Left renal pelvis (tissue), 4 donors: ENCODE measurements at places on chromosomes 6 and 20. TPM values are rescaled to one million over a fixed set of nuclear protein-coding genes. Genes with fewer than 3 reads are reported as not detected.

- no peak for DNase-seq
Observed at GRCh38 chr6:6131492-6132109, 124.9 kb upstream of the NRN1 start.

Gene STX11
- polyA plus RNA-seq = 1.0 TPM

DNA sequence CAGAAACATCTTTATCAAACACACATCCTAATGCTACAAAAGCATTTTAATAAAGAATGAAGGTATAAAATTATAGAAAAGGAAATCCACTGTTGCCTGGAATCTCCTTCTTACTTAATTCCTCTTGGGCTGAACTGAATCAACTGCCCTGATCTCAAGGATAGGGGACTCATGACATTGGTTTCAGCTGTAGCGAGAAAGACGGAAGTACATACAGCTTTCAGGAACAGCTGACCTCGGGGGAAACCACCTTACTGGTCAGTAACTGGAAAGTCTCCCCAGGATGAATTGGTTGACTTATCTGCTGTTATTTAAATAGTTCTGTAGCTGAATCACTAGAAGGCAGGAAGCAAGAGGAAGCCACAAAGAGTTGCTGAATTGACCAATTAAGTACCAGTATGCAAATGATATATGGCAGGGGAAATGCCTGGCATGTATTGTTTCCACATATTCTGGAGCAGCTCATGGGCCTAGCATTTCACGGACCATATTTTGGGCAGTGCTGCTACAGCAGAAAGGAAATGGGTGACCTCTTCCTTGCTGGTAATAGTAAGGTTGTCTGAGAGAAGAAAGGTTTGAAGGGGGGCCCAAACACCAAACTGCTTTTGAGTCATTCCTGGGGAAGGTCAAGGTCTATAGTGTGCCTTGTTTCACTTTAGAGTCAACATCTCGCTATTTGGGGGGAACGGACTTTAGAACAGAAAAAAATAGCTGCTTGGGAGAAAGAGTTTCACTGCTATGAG, 43.7 kb upstream of the MAP7 start:
- no peak for DNase-seq

Gene NEDD9
- 27.5 TPM for polyA plus RNA-seq

Gene MACROD2
- 17.8 TPM for polyA plus RNA-seq

Gene CCDC170
- polyA plus RNA-seq = 2.8 TPM

Gene PBOV1
- not detected for polyA plus RNA-seq

DNA sequence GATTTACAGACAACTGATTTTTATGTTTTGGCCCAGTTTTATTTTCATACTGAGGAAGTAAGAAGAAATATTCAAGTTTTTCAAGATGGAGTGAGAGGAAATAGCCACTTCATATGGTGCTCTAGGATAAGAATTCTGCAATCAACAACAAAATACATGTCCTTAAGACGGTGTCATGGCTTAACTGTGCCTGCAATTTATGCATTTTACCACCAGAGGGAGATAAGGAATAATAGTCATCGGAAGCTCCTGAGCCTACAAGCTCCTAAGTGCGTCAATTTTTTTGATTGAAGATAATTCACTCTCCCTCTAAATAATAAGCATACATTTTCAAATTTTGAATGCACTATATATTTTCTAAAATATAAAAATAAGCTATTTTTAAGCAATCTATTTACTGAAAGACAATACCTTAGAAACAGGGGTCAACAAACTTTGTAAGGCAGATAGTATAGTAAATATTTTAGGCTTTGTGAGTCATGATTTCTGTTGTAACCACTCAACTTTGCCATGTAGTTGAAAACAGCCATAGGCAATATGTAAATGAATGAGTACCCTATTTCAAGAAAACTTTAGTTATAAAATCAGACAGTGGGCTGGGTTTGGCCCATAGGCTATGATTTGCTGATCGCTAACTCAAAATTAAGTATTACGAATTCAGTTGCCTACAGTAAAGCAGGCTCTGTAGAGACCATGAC, 230.9 kb upstream of the DTNBP1 start:
- no peak for DNase-seq

Gene TFAP2D
- not detected for polyA plus RNA-seq

Gene THBD
- 8.5 TPM for polyA plus RNA-seq

- no peak for DNase-seq
Observed at GRCh38 chr6:41790045-41790444, 2.6 kb downstream of the TOMM6 start.

GRCh38 chr20:50250679-50251382, 60.2 kb downstream of the CEBPB start:
- DNase-seq = no peak

GRCh38 chr6:28543651-28544610, 18.2 kb downstream of the GPX5 start:
- DNase-seq = no peak

- DNase-seq = no peak
Observed at GRCh38 chr20:45248609-45249008, 5.8 kb downstream of the SLPI start.

Gene SLC12A5
- polyA plus RNA-seq = 0.85 TPM

DNA sequence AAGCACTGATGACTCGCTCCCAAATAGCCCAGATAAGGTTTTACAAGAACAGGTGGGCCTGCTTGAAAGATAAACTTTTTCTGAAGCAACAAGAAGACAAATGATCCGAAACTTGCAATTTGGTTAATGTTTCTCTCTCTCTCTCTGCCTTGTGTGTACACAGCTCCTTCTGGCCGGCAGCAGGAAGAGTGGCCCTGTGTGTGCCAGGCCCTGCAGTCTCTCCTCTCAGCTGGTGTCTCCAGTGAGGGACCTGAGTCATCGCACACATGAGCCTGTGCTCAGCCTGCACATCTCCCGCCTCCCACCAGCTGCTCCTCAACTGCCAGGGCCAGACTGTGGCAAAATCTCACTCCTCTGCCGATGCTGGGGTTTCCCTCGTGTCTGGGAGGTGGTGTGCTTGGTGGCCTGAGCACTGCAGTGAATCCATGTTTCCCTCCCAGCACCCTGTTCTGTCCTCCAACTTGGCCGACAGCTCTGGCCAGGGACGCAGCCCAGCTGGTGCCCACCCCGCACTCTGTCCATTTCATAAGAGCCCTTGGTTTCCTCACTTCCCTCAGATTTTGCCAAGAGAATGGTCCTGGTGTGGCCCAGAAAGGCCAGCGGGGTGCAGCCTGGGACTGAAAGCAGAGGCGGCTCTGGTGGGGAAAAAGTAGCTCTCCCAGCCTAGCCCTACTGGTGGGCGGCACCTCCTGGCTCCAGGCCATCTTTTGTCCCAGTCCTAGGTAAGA, 49.4 kb downstream of the ERMARD start:
- DNase-seq = no peak

Gene YWHAB
- 146 TPM for polyA plus RNA-seq

Gene MUCL3
- not detected for polyA plus RNA-seq

- no peak for DNase-seq
Observed at GRCh38 chr6:128598571-128598970, 78.2 kb upstream of the PTPRK start.

Gene FRK
- polyA plus RNA-seq = 5.8 TPM

- no peak for DNase-seq
Observed at GRCh38 chr6:116019428-116019827, 41.3 kb downstream of the FRK start.

Gene NAPB
- 24.5 TPM for polyA plus RNA-seq

GRCh38 chr6:137261761-137262160, 42.6 kb upstream of the IFNGR1 start:
- no peak for DNase-seq

GRCh38 chr20:6152777-6153176, 29.9 kb upstream of the FERMT1 start:
- DNase-seq = no peak

DNA sequence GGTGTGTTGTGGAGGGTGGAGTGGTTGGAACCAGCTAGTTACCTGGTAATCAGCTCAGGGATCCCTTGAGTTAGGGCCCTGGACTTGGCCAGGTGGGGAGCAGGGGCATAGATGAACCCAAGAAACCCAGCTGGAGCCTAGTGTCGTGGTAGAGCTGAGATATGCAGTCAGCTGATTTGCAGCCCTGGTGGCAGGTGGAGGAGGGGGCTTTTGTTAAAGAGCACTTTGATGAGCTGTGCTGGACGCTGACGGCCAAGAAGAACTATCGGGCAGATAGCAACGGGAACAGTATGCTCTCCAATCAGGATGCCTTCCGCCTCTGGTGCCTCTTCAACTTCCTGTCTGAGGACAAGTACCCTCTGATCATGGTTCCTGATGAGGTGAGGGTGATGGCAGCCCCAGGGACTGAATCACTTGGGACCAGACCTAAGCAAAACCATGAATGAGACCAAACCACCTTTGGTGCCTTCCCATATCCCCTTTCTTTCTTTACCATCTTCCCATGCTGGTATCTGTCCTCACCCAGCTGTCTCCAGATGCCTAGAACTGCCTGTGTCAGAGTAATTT, 12.7 kb downstream of the DEF6 start:
- DNase-seq = no peak

Gene CLIC5
- 18.6 TPM for polyA plus RNA-seq
